ENCODE measurements at places on chromosomes 4 and X.
A peak's percentile ranks its signal among the peaks of the same experiment; 100 is the strongest.

- DNase-seq: no peak
Measured at GRCh38 chr4:86054286-86055032, 305.4 kb downstream of the MAPK10 start.

- DNase-seq: peak; percentile 65
Measured at GRCh38 chrX:108439426-108439942, at the start of gene COL4A5. Gene COL4A5, plus strand, starts transcription at chrX:108439838. Its CDS starts 288 bp downstream, at chrX:108440126.

DNA sequence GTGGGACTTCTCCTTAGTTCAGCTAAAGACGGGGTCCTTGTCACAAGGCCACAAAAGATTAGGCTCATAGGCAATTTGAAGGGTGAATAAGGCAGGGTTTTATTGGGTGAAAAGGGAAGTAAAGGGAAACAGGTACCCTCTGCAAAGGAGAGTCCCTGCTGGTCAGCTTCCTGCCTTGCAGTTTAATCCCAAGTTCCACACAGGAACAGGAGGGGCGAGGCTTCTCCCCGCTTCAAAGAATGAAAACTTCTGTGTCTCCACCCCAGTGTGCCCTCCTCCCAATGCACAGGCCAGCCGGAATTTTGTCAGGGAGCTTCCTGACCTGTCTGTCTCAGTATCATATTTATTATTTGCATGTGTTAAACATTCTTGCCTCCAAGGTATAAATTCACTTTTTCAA lies 37.1 kb downstream of the ITM2A start:
- no peak for DNase-seq

GRCh38 chr4:28062562-28062961 lies 1201.9 kb downstream of the STIM2 start:
- no peak for DNase-seq

GRCh38 chr4:34486461-34487363 lies 1757.6 kb downstream of the ARAP2 start:
- DNase-seq: no peak

GRCh38 chrX:87571964-87572363 lies 54.4 kb downstream of the KLHL4 start:
- no peak for DNase-seq

DNA sequence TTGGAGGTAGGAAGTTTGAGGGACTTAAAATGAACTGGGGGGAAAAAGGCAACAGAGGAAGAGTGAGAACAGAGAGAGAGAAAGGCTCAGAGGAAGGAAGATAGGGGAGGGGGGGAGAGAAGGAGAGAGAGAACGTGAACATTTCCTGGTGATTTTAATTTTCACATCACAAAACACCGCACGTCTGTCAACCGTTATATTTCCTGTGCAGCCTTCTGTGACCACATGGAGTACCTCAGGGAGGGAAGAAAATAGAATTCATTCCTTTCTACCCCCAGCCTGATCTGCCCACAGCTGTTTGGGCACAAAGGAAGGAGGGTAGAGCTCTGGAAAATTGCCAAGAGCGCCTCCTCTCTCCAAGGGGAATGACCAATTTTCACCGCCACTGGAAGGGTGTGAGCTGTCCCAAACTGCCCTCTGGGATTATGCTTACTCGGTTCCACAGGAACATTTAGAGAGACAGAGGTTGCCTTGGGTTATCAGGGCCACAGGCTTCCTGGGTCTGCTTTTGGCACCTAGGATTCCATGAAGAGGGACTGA lies 135.7 kb upstream of the MAMLD1 start:
- DNase-seq: no peak

DNA sequence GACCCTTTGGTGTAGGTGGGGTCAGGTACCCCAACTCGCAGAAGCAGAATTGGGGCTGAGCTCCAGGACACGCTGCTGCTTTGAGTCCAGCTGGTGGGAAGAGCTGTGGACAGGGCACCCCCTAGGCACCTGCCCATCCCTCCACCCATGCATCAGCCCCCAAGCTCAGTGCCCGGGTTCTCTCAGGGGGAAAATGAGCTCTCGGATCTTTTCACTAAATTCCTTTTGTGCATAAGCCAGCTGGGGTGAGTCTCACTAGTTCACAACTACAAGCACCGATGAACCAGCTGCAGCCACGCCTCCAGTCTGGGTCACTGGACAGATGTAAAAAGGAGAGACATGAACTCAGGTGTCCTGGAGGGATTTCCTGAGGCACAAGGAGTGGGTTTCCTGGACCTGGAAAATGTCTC lies 286.8 kb downstream of the CRLF2 start:
- no peak for DNase-seq

DNA sequence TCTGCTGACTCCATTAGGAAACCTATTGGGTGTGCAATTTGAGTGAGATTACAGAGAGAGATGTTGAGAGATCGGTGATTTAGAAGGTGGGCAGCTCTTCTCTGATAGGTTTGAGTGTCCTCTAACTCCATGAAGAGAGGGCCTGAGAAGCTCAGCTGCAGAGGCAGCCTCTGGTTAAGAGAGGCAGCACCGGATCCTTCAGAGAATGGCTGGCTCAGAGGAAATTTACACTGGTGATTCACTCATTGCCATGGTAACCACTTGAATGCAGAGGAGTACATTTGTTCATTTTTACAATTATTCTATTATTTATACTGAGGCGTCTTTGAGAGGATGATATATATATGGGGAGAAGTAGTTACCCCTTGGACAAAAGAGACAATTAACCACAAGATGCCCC lies 171.7 kb downstream of the PDGFRA start:
- DNase-seq: no peak

DNA sequence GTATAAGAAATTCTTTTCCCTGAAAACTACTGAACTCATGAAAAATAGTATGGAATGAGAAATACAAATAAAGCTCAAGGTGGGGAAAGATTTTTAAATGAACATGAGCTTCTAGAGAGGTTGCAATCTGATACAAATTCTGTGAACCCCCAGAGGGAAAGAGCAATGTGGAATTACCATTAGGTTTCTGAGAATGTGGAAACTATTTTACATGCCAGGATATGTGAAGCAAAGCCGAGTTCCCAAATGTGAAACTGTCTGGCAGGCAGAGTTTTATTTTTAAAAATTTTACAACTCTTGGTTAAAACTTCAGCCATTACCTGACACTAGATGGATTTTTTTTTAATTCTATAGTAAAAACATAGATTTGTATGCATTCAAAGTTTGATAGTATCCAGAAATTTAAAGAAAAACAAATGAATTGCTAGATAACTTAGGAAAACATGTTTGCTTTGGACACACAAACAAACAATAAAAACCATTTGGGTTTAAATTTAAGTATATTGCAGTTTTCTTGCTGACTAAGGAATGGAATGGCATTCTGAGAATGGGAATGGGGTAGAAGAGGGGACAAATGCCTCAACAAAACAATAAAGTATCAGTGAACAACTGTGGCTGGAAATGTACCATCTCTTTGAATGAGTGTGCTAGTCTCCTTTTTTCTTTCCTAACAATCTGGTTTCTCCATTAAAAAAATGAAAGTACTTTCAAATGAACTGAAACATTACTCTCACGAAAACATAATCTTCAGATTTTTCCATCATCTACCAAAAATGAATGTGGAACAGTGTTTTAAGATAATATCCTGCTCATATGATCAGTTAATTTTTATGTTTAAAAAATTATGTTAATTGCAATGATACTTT lies 99.6 kb downstream of the PCDH18 start:
- no peak for DNase-seq

- DNase-seq: no peak
Measured at GRCh38 chr4:150694438-150694837, 112.5 kb downstream of the MAB21L2 start.

DNA sequence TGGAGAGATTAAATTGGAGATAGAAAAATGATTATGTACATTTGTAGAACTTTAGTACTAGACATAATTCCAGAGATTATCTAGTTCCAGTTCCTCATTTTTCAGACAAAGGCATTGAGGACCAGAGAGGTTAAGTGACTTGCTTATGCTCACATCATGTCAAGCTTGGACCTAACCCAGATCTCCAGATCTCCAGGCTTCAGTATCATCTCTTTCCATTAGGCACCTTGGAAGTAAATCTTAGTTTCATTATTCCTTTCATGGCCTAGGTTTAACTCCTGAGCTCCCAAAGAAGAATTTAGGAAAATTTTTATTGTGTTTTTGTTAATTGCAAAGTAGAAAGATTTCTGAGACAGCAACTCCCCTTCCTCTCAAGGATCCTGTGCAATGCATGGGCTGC lies 148.8 kb downstream of the GATB start:
- DNase-seq: no peak

GRCh38 chr4:128917781-128918180 lies 108.3 kb downstream of the JADE1 start:
- no peak for DNase-seq

GRCh38 chrX:18579495-18579894 lies 92.4 kb downstream of the RS1 start:
- DNase-seq: no peak

Data from right forelimb (tissue), 1 donor.